ENCODE measurements at places on chromosomes 6 and 20. TPM values are rescaled to one million over a fixed set of nuclear protein-coding genes. Genes with fewer than 3 reads are reported as not detected.

CD109 gene
- 16.6 TPM for total RNA-seq

LST1 gene
- not detected for total RNA-seq

PRKN gene
- total RNA-seq = 1.8 TPM

TULP1 gene
- not detected for total RNA-seq

DEFB124 gene
- total RNA-seq = 2.1 TPM

HLA-DQA2 gene
- not detected for total RNA-seq

FRS3 gene
- 3.0 TPM for total RNA-seq

COL10A1 gene
- under 0.01 TPM for total RNA-seq

MAFB gene
- total RNA-seq = 1.1 TPM

BANF2 gene
- total RNA-seq = not detected

SLC24A3 gene
- 1.5 TPM for total RNA-seq

RIPPLY2 gene
- not detected for total RNA-seq

GABRR1 gene
- not detected for total RNA-seq

ZSCAN23 gene
- total RNA-seq = 0.34 TPM

KHDRBS2 gene
- not detected for total RNA-seq

FUT9 gene
- not detected for total RNA-seq

KCNK5 gene
- total RNA-seq = not detected

CDH22 gene
- not detected for total RNA-seq

NFATC2 gene
- total RNA-seq = not detected

CAP2 gene
- total RNA-seq = 20.9 TPM

ASIP gene
- not detected for total RNA-seq

GTSF1L gene
- total RNA-seq = not detected

RXRB gene
- total RNA-seq = 20.3 TPM

BNIP5 gene
- total RNA-seq = not detected

HLA-C gene
- 315 TPM for total RNA-seq

Data from pericardium fibroblast (primary cell).